ENCODE measurements at places on chromosomes 6 and 20.
A peak's percentile ranks its signal among the peaks of the same experiment; 100 is the strongest.

DNA sequence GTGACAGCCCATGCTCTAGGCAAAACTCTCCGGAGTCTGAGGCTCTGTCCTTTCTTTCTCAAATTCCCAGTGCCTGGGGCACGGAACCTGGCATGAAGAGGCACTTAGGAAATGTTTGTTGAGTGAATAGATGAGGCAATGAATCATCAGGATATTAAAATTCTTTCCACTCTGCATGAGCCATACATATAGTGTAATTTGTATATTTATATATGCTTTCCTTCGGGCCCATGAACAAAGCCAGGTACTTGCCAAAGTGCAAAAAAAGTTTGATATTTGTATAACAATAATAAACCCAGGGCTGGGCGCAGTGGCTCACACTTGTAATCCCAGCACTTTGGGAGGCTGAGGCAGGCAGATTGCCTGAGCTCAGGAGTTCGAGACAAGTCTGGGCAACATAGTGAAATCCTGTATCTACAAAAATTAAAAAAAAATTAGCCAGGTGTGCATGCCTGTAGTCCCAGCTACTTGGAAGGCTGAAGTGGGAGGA is 212.3 kb upstream of the ZNF217 start:
- no peak for DNase-seq

DNA sequence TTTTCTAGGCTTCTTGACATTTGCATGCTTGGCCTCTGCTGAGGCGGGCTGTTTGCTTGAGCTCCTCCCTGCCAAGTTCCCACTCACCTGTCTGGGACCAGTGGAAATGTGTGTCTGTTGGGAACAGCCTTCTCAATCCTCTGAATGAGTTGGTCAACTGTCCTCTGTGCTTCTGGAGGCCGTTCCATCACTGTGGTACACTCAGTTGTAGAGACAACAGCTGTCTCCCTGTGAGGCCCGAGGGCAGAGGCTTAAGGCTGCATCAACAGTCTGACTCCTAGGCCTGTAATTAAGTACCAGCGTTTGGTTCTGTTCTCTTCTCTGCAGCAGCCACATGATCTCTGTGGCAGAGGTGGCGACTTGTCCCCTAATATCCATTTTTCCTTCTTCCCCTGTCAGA is 110.9 kb downstream of the CDC5L start:
- DNase-seq: no peak

GRCh38 chr6:132132924-132133639 is 181.9 kb upstream of the CCN2 start:
- no peak for DNase-seq

DNA sequence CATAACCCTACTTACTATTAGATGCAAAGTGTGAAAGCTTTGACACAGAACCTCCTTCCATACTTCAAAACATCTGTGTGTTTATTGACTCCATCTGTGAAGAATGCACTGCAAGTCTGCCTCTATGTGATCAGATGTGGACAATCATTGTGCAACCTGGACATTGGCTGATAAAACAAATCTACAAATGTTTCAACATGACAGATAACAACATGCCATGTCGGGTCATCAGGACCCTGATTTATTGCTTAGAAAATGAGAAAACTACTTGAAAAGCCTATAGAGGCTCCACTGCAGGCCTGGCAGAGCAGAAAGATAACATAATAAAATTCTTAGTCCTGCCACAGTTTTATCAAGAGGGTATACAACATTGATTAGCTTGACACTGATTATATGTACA is 1286.4 kb downstream of the GRIK2 start:
- DNase-seq: no peak

DNA sequence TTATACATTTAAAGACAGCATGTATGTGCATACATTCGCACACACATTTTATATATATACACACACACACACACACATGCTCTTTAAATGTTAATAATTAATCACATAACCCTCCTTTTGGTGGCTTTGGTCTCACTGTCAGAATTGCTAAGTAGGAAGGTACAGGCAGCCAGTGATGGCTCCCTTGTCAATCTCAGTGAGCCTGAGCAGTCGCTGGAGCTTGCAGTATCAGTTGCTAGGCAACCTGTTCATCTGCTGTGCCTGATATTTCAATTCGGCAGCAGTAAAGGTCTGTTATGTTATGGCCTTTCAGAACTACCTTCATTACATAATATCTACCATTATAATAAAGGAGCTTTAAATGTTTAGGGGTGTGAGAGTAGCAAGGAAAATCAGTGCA is 374.3 kb downstream of the LMBRD1 start:
- no peak for DNase-seq

GRCh38 chr6:40419946-40420728 is 167.0 kb downstream of the LRFN2 start:
- no peak for DNase-seq

DNA sequence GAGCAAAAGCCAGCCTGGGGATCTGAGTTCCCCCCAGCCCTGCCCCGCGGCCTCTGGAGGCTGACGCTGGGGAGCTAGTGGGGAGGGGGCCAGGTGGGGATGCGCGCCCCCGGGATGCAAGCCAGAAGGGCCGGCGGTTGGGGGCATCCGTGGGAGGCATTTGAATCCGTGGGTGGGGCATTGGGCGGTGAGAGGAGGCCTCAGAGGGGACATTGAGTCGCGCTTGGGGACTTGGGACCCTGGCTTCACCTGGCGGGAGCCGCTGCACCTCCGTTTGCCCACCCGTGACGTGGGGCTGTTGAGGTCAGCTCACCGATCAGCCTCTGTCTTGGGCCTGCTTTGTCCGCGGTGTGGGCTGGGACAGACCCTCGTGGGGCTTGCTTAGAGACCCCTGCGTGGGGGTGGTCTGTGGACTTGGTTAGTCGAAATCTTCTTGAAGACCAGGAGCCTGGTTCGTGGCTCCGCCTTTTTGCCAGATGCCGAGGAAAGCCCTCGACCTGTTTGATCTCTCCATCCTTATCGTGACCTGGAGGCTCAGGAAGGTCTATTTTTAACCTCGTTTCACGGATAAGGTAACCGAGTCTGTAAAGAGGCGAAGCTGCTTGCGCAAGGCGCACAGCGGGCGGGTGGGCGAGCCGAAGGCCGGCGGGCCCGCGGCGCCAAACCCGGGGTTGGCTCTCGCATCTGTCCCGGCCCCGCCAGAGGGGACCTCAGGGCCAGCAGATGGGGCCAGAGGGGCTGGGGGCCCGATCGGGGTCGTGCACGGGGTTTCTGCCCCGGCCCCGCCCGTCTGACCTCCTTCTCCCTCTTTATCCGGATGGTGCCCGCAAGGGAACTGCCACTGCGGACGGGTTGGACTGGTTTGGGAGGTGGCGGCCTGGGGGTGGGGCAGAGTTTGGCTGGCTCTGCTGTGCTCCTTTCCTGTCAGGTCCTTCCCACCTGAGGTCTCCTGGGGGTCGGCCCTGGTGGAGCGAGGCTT is 8.3 kb downstream of the FAM110A start:
- DNase-seq: no peak

DNA sequence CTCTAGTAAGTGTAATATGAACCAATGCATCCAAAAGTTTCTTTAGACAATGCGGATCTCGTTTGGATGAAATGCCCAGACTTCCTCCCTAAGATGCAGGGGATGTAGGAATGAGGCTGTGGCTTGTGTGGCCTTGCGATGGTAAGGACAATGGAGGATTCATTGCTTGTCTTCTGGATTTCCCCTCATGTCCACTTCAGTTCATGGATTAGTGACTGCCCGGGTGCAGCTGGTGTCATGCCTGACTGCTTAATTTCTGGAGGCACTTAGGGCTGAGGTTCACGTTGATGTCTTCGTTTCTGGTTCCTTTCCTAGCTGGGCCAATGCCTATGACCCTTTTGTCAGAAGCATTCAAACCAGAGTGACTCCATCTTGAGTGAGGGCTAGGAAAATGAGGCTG is 93.8 kb downstream of the SCP2D1 start:
- DNase-seq: no peak

- no peak for DNase-seq
Observed at GRCh38 chr20:9600562-9600961, 86.2 kb downstream of the LAMP5 start.

DNA sequence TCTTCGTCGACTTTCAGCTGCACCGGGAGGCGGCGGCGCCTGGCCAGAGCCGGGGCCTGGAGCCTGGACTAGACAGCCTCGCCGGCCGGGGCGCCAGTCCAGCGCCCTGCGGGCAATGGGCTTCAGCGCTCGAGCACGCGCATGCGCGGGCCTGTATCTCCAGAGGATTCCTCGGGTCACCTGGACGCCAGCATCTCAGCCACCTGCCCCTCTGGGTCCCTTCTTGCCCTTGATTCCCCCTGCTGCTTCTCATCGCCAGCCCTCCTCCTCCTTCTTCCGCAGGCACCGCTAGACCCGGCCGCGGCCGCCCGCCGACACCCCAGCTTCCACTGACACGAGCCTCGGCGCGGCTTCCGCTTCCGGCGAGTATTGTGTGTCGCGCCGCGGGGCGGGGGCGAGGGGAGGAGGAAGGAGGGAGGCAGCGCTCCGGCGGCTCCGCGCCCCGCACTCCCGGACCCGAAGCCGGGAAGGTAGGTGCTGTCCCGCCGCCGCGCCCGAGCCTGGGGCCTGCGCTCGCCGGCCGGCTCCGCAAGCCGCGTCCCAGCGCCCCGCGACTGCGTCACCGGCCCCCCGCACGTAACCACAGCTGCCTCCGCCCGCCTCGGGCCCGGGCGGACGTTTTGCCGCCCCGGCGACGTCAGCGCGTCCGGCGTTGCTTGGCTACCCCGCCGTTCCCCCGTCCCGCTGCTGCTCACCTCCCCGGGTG is at the start of gene TRIM39:
TSS of gene TRIM39 (plus strand) at position 402 of the 706 bp plus-strand sequence. CDS start 2,391 bp downstream, outside the sequence.
- DNase-seq: peak; percentile 79

DNA sequence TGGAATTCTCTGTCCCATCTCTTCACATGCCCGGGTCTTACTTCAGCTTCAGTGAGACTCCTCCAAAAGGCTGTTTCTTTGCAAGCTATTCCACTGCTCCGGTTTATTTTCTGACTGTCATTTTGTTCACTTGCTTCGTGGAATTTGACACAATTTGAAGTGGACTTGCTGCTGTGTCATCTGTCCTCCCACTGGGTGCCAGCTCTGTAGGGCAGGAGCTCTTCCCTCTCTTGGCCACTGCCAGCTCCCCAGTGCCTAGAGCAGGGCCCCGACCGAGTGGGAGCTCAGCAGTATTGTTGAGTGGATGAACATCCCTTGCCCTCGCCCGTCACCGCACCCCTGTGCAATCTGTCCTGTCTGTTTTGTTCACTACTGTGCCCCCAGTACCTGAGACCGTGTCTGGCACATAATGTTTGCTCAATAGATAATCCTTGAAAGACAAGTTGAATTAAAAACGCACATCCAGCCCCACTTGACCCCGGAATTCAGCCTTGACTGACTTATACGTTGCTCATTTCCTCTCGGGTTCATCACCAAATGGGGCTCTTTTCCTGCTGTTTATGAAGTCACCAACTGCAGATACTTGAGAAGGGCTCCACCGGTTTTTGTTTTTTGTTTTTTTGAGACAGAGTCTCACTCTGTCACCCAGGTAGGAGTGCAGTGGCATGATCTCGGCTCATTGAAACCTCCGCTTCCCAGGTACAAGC is 170.3 kb upstream of the KCNG1 start:
- no peak for DNase-seq

DNA sequence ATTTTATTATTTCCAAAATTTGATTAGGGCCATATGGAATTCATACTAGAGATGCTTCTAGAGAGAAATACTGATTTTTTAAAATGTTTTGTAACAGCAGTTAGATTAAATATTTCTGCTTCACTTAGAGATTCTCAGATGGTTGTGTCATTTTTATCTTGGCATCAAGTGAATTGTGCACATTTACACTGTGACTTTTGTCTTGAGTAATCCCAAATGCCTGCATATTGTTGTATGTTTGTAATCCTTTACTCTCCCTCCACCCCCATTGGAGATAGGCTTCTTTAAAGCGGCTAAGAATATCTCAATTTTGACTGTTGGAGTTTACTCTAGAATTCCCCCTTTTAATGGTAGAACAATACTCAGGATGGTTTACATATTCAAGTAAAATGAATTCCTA is 19.0 kb downstream of the STX16 start:
- no peak for DNase-seq

- no peak for DNase-seq
Observed at GRCh38 chr6:162195441-162195840, 532.1 kb downstream of the PRKN start.

DNA sequence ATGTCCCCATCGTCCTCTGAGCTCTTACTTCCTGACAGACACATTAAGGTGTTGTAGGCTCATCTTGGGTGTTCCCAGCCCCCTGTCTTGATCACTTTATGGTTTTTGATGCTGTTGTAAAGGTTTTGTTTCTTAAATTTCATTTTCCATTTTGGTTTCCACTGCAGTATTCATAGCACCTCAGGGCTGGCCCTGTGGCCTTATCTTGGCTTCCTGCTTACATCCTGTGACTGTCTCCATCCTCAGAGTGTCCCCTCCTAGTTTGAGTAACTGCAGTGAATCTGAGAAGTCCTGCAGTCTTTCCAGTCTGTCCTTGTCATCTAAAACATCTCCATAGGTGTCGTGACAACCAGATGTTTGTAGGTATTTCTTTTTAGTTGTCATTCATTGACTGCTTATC is 50.9 kb downstream of the JARID2 start:
- no peak for DNase-seq

GRCh38 chr20:17875981-17876385 is 92.6 kb downstream of the SNX5 start:
- DNase-seq: no peak

DNA sequence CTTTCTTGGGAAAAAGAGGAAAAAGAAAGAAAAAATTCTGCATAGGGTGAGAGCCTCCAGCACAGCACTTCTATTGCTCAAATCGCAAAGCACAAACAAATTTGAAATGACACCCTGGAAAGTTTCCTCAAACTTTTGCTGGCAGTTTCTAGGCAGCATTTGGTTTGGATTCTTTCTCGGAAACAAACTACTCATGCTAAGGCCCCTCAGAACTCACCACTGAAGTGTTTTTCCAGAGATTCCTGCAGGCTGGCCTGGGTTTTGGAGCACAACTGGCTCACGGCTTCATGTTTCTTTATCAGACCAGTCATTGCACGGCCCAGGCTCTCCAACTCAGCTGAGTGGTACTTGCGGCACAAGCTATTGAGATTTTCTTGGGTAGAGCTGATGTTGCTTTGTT is 237.8 kb downstream of the SYNE1 start:
- DNase-seq: no peak

DNA sequence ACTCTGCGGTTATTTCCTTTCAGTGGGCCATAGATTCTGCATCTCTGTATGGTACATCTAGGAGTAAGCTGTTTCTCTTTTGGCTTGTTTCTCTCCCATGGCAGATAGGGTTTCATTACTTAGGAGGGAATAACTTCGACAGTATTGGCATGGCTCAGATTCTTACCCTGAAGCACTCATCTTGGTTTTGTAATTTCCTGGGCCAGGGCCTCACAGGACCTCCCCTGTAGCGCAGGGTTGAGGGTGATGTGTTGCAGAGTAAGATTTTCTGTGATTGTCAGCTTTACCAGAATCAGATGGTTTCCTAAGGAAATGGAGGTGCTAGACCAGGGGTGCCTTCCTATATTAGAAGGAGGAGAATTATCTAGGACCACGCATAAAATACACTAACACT is 78.3 kb downstream of the STXBP5 start:
- DNase-seq: no peak

- no peak for DNase-seq
Observed at GRCh38 chr6:111631903-111632460, 26.3 kb upstream of the TRAF3IP2 start.

DNA sequence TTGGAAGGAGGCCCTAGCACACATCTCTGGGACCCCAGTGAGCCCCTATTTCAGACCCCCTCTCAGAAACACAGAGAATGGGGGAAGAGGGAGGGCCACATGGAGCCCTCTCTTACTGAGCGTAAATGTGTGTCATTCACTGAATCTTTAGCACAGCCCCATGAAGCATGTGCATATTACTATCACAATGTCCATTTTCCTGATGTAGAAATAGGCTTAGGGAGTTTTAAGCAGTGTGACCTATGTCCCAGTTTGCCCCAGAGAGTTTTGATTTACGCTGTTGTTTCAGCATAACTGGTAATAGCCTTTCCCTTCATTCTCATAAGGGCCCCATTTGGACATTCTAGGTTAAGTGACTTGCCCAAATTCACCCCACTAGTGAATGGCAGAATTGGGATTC is 25.0 kb upstream of the TCP11 start:
- no peak for DNase-seq
